ENCODE measurements at places on chromosomes 7 and 10. TPM values are rescaled to one million over a fixed set of nuclear protein-coding genes. Genes with fewer than 3 reads are reported as not detected.

GRCh38 chr7:142300689-142301088 is 42.8 kb upstream of the PRSS58 start:
- no peak for DNase-seq

DNA sequence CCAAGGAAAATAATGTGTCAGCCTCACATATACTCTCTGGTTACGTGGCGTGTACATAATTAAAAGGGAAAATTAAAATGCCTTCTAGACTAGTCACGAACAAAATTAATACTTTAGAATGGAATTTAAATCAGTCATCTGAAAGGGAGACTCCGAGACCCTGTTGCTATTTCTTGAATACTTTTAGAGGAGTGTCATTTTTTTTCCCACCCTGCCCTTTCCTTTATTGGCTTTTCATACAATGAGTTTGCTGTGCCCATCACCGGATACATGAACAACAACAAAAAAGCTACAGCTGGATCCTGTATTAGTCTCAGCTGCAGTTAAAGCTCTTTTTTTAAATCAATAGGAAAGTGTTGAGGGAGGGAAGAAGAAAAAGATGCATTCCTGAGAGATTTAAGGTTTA is 20.1 kb downstream of the CYTH3 start:
- DNase-seq = no peak

GRCh38 chr7:149348758-149349369 is 86.9 kb downstream of the ZNF783 start:
- no peak for DNase-seq

DNA sequence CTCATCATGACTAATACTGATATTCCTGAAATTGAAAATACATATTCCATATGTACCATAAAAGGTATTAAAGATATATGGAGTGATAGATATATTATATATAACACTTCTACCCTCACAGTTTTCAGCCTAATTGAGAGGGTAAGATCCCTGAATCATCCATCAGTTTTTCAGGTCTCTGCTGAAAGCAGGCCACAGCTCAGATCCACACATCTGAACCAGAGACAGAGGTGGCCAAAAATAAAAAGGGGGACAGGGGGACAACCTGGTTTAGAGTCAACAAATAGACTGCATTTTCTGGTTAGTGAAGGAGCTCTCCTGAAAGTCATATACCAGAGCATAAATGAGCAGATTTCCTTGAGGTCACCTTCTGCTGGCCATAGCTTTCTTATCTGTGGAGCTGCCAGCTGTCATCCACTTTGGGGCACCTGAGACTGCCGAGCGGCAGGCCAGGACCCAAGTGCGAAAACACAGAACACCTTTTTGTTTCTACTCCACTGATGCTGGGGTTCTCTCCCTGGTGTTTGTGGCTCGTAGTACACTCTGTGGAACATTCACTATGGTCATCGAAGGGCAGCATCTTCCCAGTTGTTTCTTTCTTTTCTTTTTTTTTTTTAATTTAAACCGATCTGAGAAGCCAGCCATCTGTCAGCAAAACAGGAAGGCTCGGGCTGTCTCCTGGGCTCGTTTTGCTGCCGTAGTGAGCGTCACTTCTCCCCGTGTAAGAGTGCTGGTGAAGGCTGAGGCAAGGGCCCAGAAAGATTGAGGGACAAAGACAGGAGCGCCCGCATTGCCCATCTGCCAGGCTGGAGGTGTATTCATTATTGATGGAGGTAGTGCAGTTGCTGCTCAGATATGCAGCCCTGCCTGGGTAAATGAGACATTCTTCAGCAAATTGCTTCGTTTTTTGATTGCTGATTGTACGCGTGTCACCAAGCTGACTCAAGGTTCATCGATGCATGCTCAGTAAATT is 13.5 kb downstream of the IKZF1 start:
- DNase-seq = no peak

DNA sequence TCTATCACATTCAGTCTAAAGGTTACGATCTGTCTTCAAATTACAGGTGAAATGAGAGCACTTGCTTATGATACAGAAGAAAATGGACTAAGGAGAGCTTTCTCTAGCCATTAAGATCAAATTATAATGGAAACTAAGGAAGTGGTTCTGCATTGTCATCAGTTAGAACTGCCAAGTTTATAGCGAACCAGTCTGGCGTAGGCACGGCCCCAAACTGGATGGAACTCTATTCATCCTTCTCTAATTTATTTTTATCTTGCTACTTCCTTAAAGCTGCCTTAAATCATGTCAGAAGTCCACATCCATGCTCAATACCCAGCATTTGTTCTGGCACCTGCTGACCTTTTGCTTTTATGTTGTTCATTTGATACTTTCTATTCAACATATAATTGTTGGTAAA is 63.7 kb upstream of the APBB1IP start:
- no peak for DNase-seq

- DNase-seq = no peak
Observed at GRCh38 chr7:1654738-1655475, 15.2 kb upstream of the ELFN1 start.

- DNase-seq = no peak
Observed at GRCh38 chr10:92890471-92890870, 42.2 kb downstream of the EXOC6 start.

GRCh38 chr7:74525881-74526280 is 72.2 kb downstream of the GTF2IRD1 start:
- DNase-seq = no peak

DNA sequence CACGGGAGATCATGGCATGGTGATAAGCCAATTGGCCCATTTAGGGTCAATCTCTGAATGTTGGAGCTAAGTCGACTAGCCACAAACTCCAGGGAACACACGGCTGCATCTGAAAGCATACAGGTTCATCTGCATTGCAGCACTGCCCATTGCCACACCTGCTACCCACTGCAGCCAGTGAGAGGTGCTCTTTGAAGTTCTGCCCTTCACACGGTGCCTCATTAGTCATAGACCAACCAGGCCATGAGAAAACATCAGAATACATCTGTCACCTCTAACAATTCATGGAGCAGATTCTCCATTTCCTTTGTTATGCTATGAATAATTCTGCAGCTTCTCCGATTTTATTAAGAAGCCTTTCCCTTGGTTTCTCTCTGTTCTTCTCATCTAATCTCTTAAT is 65.7 kb upstream of the FAM204A start:
- DNase-seq = no peak

DNA sequence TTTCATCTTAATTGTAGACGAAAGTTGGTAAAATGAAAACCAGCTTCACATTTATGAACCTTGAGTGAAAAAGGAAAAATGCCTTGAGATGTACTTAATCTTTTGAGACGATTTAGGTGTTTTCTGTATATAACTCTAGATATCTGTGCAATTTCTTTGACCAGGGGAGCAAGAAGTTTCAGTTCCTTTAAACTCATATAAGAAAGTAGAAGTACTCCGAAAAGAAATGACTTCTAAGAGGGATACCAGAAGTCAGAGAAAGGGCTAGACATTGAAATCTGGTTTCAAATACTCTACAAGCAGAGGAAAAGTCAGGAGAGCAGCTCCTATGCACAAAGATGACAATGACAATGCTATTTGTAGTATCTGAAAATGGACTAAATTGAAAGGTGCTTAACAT is 303.7 kb downstream of the BAMBI start:
- DNase-seq = no peak

GRCh38 chr10:27433976-27434375 is 70.1 kb upstream of the RAB18 start:
- no peak for DNase-seq

GRCh38 chr10:118986815-118987790 is 42.4 kb upstream of the NANOS1 start:
- no peak for DNase-seq

GRCh38 chr7:139619367-139619657 is 95.8 kb downstream of the CLEC2L start:
- DNase-seq = no peak

The NKX2-3 gene
- not detected for polyA plus RNA-seq

The EPHA1 gene
- polyA plus RNA-seq = 15.7 TPM

The VPS37D gene
- polyA plus RNA-seq = 9.9 TPM
